ENCODE measurements at places on chromosomes 2 and 18. TPM values are rescaled to one million over a fixed set of nuclear protein-coding genes. Genes with fewer than 3 reads are reported as not detected.

HOXD9 gene
- 2.7 TPM for total RNA-seq

TMEM200C gene
- not detected for total RNA-seq

RGPD3 gene
- 0.37 TPM for total RNA-seq

SLC4A3 gene
- total RNA-seq, result 6.6 TPM

FN1 gene
- 24,089 TPM for total RNA-seq

NEB gene
- 1.2 TPM for total RNA-seq

ME2 gene
- total RNA-seq, result 120 TPM

ZRANB3 gene
- total RNA-seq, result 7.1 TPM

BOK gene
- 21.7 TPM for total RNA-seq

NYAP2 gene
- not detected for total RNA-seq

RUFY4 gene
- not detected for total RNA-seq

COL6A3 gene
- total RNA-seq, result 3,192 TPM

MAPK4 gene
- not detected for total RNA-seq

GATA6 gene
- 69.8 TPM for total RNA-seq

KRTCAP3 gene
- not detected for total RNA-seq

SCN9A gene
- total RNA-seq, result 57.8 TPM

DLX1 gene
- total RNA-seq, result 0.55 TPM

LYPD1 gene
- 29.3 TPM for total RNA-seq

PLGLB1 gene
- 0.83 TPM for total RNA-seq

GCC2 gene
- total RNA-seq, result 37.6 TPM

SP140L gene
- total RNA-seq, result 14.3 TPM

GULP1 gene
- total RNA-seq, result 42.5 TPM

SIGLEC15 gene
- 2.5 TPM for total RNA-seq

PPP3R1 gene
- total RNA-seq, result 29.1 TPM

SLC9A4 gene
- total RNA-seq, result not detected

EGR4 gene
- total RNA-seq, result not detected

MAPRE3 gene
- 7.7 TPM for total RNA-seq

BCL11A gene
- 5.9 TPM for total RNA-seq

KDSR gene
- 43.6 TPM for total RNA-seq

SLC5A7 gene
- total RNA-seq, result not detected

ASPRV1 gene
- 0.30 TPM for total RNA-seq

DGKD gene
- total RNA-seq, result 14.9 TPM
